ENCODE measurements at places on chromosomes 3 and 15. TPM values are rescaled to one million over a fixed set of nuclear protein-coding genes. Genes with fewer than 3 reads are reported as not detected.
A peak's percentile ranks its signal among the peaks of the same experiment; 100 is the strongest.

DNA sequence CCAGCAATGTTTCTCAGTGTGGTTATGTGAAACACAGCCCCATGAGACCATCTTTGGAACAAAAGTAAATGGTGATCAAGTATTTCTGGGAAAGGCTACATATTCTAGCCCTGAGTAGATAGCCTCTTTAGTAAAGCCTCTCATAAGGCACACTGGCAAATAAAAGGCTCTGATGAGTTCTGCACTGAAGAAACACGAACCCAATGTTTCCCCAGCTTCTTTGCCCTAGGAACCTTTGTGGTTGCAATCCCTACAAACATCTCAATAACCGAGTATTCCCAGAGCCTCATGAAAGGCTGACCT lies 41.8 kb downstream of the RAB6B start:
- no peak for DNase-seq

GRCh38 chr3:16724487-16724886 lies 119.3 kb upstream of the DAZL start:
- DNase-seq: no peak

SNX22 gene
- total RNA-seq: under 0.01 TPM

DNA sequence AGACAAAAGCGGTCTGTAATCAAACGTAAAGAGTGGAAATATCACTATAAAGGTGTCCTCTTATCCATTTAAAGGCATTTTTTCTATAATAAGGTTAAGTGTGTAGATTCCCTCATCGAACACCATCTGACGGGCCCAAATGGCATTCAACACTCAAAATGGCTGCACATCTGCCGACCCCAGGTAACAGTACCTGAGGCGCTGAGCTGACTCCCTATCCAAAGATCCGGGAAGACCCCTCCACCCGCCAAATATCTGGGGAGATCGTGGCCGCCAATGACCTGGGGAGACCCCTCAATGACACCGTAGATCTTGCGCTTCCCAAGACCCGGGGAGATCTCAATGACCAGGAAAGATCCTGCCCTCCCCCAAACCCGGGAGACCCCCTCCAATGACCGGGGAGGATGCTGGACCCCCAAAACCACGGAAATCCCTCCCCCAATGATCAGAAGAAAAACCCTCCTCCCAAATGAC lies 476 bp downstream of the IP6K2 start:
- DNase-seq: no peak

C3orf85 gene
- total RNA-seq: not detected

- DNase-seq: no peak
Measured at GRCh38 chr15:51286816-51287215, 51.6 kb downstream of the CYP19A1 start.

TMEM212 gene
- not detected for total RNA-seq

DUOXA2 gene
- not detected for total RNA-seq

DNA sequence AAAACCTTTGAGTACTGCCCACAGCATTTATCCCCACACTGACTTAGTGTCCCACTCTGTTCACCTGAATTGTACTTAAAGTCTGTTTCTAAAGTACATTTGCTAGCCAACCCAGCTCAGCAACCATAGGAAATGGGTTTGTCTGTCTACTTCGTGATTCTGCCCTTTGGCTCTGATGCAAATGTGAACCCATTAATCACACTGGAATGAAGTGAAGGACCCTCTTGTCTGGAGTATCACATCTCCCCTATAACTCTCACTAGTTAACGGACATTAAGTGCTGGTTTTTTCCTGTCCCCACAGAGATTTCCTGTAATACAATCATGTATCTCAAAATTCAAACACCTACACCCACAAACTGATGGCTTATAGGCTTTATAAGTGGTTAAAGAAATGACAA lies 20.5 kb downstream of the EID1 start:
- DNase-seq: no peak

- no peak for DNase-seq
Measured at GRCh38 chr3:150396956-150397550, 11.0 kb upstream of the TSC22D2 start.

- no peak for DNase-seq
Measured at GRCh38 chr15:60134609-60135008, 130.5 kb downstream of the FOXB1 start.

DNA sequence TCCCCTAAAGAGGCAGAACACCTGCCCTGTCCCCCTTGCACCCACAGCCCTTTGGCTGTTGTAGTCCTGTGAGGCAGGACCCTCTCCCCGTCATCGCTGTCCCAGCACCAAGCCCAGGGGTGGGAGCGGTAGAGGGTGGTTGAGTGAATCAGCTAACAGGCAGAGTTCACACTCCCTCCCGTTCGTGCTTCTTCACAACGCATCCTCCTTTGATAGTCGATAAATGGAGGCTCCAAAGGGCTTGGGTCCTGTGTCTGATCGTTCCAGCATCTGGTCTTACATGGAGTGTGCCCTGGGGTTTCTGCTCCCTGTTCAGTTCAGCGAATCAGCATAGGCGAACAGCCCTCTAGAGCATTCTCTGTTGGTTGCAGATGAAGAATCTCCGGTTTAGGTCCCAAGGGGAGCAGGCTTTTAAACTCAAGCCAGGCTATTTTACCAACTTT lies 820 bp upstream of the HMCES start:
- DNase-seq: no peak

TTC14 gene
- total RNA-seq: 55.0 TPM

- peak; percentile 18 for DNase-seq
Measured at GRCh38 chr3:57752307-57752706, 3.8 kb upstream of the SLMAP start.

- DNase-seq: no peak
Measured at GRCh38 chr3:2822611-2823010, 287.6 kb downstream of the IL5RA start.
